ENCODE measurements at places on chromosomes 16 and 17.

DNA sequence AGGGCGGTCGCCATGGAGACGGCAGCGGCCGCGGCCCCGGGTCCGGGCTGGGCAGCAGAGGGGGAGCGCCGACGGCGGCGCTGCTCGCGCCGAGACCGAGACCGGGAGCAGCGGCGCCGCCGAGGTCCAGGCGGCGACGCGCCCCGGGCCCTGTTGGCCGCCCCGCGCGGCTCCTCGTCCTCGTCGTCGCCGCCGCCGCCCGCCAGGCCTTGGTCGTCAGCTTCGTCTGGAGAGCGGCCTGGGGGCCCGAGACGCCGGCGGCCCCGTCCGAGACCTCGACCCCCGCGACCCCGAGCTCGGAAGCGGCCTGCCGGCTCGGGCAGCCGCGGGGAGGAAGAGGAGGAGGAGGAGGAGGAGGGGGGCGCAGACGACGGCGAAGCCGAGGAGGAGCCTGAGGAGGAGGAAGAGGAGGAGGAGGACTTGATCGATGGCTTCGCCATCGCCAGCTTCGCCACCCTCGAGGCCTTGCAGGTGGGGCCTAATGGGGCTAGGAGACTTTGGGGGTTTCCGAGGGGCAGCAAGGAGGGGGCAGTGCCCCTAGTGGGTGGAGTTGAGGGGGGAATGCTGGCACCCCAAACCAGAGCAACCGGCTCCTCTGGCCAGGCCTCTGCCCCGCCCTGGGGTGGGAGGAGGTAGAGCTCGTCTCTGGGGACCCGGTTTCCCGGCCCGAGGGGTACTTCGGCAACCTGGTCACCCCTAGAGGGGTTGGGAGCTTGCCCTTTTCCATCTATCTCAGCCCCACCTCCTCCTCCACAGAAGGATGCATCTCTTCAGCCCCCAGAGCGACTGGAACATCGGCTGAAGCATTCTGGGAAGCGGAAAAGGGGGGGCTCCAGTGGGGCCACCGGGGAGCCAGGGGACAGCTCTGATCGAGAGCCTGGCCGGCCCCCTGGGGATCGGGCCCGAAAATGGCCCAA, 1.5 kb downstream of the FBRS start:
- DNase-seq = no peak

DNA sequence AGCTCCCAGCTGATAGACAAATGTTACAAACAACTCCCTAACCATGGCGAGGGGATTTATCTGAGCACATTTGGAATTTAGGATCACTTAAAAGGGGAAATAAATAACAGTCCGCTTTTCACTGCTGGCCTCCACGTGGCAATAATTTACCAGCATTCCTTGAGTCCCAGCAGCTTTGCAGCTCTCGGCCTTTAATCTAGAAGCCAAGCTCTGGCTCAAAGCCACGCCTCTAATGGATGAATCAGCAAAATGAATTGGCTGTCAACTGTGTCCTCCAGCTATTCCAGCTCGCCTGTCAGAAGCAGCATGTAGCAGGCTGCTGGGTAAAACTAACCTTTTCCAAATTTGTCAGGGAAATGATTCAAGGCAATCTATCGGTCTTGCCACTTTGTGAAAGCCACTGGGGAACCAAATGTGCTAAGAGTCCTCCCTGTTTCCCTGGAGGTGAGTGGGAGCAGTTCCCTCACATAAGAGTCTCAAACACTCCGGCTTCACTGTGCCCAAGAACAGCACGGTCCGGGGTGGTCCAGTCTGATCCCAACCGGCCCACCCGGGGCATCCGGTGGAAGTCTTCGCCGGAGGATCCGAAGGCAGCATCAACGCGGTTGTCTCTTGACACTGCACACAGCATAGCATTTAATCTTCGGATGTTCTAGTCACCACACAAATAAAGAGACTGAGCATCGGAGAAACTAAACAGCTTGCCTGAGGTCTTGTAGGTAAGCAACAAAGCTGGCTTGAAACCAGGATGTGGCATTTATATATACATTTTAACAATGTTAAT, 143.3 kb downstream of the PARN start:
- DNase-seq = no peak

- DNase-seq = no peak
Observed at GRCh38 chr16:77732241-77732946, 10.1 kb downstream of the NUDT7 start.

DNA sequence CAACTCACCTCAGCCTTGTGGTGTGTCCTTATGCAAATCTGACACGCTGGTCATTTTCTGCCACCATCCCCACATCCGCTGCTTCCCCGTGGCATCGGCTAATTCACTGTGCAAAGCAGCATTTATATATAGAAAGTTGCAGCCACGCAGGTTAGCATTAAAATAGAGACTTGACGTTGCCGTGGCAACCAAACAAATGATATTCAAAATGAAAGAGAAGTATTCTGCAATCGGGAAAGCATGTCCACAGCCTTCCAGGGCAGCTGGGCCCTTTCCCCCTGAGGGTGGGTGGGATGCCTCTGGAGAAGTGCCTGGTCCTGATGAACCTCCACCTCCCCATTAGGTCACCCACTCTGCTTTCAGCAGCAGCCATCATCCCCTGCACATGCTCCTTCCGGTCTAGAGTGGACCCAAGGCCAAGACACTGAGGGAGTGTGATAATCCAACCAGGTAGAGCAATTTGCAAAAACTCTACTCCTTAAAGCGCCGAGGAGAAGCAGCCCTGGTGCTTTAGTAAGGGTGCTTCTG, 138.7 kb downstream of the GAS7 start:
- DNase-seq = no peak

DNA sequence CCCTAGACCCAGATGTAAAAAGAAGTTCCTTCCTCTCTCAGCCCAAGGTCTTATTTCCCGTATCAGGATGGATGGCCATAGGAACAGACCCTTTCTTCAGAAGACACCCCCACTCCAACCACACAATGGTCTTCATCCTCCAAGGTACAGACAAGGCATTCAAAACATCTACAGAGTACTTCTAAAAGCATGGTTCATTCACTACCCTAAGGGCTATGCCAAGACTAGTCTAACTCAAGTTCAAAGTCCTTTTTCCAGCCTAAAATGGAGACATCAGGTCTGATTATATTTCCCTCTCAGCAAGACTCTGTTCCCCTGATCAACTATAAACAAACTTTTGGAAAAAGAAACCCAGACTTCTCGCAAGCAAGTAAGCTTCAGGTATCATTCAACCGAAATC, 388.9 kb downstream of the NPIPA8 start:
- DNase-seq = no peak

GRCh38 chr16:53999841-54000240, 286.7 kb downstream of the IRX3 start:
- no peak for DNase-seq

- DNase-seq = no peak
Observed at GRCh38 chr17:1673041-1673785, 11.5 kb downstream of the PRPF8 start.

GRCh38 chr17:29747660-29748059, 124.9 kb upstream of the CORO6 start:
- DNase-seq = no peak

DNA sequence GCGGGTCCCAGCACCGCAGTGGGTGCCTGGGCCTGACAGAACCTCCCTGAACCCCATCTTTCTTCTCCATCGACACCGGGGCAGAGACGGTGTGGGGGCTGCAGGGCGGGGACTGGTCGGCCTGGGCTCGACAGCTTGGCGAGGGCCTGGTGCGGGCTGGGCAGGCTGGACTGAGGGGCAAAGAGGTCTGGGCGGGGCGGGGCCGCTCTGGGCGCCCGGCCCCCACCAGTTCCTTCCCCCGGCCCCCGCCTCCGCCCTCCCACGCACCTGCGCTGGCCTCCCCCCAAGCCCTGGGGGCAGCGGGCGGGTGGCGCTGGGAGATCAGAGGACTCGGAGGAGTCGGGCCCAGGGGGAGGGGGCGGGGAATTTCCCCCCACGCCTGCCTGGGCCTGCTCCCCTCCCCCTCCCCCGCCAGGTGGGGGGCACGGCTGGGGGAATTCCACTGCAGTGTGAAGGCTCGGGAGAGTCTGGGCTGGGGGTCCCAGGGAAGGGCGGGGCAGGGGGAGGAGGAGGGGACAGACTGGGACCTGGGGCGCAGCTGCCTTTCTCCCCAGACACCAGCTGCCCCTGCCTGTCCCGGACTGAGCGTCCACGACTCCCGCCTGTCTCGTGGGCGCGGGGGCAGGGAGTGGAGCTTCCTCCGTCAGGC, 877 bp upstream of the KREMEN2 start:
- DNase-seq = no peak

- no peak for DNase-seq
Observed at GRCh38 chr17:78337244-78338109, 22.4 kb downstream of the SOCS3 start.

GRCh38 chr16:19822533-19822932, 62.1 kb downstream of the GPRC5B start:
- no peak for DNase-seq

GRCh38 chr17:38898291-38898679, 27.1 kb upstream of the LASP1NB start:
- DNase-seq = no peak

GRCh38 chr17:49132317-49132698, 261 bp upstream of the B4GALNT2 start:
- peak; percentile 56 for DNase-seq

DNA sequence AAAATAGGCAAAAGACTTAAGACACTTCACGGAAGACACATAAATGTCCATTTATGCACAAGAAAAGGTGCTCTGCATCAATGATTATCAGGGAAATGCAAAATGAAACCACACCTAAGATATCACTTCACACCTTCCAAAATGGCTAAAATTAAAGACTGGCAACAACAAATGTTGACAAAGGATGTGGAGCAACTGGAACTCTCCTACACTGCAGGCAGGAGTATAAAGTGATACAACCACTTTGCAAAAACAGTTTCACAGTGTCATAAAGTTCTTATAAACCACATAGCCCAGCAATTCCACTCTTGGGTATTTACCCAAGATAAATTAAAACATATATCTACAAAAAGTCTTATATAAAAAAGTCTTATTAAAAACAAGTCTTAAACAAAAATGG, 7.8 kb downstream of the BBS2 start:
- no peak for DNase-seq

DNA sequence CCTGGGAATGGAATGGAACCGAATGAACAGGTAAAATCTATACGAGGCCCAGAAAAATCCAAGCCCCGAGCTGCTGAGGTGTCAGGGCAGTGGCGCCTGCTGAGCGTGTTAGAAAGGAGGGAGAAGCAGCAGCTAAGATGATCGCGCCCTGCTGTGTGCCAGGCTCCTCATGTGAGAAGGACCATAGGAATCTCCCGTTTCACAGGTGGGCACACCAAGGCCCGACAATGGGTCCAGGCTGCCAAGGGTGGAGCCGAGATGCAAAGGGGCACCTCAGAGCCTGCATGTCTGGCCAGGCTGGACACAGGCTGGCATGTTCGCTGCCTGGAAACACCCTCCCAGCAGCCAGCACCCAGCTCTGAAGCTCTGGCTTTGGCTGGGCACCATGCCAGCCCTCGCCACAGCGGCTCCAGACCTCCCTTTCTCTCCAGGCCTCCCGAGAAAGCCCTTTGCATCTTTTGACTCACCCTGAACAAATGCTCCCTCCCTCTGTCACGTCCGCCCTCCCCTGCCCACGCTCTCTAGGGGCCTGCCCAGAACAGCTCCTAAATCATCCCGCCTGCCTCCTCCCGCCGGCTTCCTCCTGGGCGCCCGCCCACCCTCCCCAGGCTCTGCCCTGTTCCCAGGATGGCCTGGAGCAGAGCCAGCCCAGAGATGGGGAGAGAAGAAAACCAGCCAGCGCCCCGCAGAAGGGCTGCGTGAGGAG, 217.8 kb upstream of the GSE1 start:
- peak; percentile 53 for DNase-seq

DNA sequence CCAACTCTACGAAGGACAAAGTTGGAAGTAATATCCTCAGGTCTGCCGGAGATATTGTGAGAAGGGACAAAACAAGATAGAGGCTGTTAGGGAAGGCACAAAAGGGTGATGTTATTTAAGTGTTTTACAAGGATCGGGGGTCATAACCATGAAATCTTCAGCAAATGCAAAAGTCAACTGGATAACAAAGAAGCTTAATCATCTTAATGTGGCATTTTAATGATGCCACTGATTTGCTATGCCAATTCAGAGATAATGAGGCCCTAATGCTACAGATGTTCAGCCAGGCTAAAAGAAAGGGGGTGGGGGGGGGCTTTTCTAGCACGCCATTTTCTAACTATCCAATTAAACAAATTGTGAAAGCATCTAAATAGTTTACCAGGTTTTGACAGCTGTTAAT, 63.1 kb downstream of the IKZF3 start:
- DNase-seq = no peak

- DNase-seq = no peak
Observed at GRCh38 chr16:15044286-15044685, 11.6 kb downstream of the NTAN1 start.

DNA sequence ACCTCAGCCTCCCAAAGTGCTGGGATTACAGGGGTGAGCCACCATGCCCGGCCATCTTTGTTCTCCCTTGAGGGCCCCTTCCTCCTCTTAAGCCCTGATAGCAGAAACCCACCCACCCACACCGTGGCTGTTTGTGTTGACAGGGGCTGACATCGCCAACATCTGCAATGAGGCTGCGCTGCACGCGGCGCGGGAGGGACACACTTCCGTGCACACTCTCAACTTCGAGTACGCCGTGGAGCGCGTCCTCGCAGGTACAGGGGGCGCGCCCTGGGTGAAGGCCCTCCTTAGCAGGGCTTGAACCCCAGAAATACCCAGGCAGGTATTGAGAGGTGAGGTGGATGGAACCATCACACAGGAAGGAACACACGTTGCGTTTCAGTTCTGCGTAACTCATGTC, 12.6 kb upstream of the RPL13 start:
- DNase-seq = no peak

Measured in HuH-7.5 (cell line).